ENCODE measurements at places on chromosomes 3 and 15. TPM values are rescaled to one million over a fixed set of nuclear protein-coding genes. Genes with fewer than 3 reads are reported as not detected.

Gene ATP8B4
- under 0.01 TPM for total RNA-seq

Gene GOLGA6A
- not detected for total RNA-seq

Gene C3orf33
- 1.3 TPM for total RNA-seq

Gene STAB1
- 278 TPM for total RNA-seq

Gene CNTN3
- total RNA-seq, result 0.38 TPM

Gene ADGRG7
- not detected for total RNA-seq

Gene TLR9
- not detected for total RNA-seq

Gene KLF15
- total RNA-seq, result 0.63 TPM

Gene KIF7
- total RNA-seq, result 9.5 TPM
